ENCODE measurements at places on chromosomes 16 and 17. TPM values are rescaled to one million over a fixed set of nuclear protein-coding genes. Genes with fewer than 3 reads are reported as not detected.
A peak's percentile ranks its signal among the peaks of the same experiment; 100 is the strongest.

PPL gene
- total RNA-seq = 131 TPM

MINK1 gene
- 134 TPM for total RNA-seq

CDH11 gene
- total RNA-seq = 45.8 TPM

TBC1D26 gene
- 0.11 TPM for total RNA-seq

C17orf67 gene
- total RNA-seq = 4.0 TPM

RHBDL3 gene
- not detected for total RNA-seq

ITGA2B gene
- total RNA-seq = 3.0 TPM

KRT14 gene
- not detected for total RNA-seq

WNK4 gene
- 1.8 TPM for total RNA-seq

SSTR5 gene
- not detected for total RNA-seq

DNA sequence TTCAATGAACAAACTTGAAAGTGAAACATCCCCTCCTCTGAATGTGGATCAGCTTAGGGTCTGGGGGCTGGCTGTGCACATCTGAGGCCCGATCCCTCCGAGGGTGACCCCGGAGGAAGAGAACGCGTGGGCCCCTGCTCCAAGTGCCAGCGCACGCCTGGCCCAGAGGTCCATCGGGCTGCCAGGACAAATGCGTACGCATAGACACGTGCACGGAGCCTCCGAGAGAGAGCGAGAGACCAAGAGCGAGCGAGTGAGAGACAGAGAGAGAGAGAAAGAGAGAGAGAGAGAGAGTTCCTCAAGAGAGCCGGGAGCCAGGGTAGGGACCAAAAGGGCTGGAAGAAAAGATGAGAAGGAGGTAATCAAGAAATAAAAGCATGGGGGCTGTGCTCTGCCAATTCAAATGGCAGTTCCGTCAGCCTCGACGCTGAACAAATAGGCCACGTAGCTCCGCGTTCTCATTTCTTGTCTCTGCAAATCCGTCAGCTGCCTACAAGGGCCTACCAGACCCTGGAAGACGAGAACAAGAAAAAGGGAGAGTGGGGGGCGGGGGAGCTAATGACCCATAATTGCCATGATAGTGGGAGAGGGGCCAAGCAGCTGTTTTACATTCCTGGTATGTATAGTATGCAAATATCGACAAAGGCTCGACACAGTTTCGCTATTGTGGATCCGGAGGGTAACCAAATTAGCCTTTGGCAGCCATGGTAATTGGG lies 435.3 kb upstream of the ZFHX3 start:
- no peaks in the 10 kb centered on the region for H3K36me3 ChIP-seq
- no peak overlapping the region for H3K4me3 ChIP-seq
- no peak overlapping the region for H3K27ac ChIP-seq
- no peaks in the 10 kb centered on the region for H3K4me1 ChIP-seq
- DNase-seq = peak; percentile 51

GRCh38 chr17:36598951-36599401 lies 2.4 kb upstream of the MRM1 start:
- no peaks in the 10 kb centered on the region for H3K36me3 ChIP-seq
- DNase-seq = no peak
- no peak overlapping the region for H3K4me3 ChIP-seq
- no peaks in the 10 kb centered on the region for H3K27me3 ChIP-seq
- no peak overlapping the region for H3K27ac ChIP-seq

GRCh38 chr17:6456914-6457687 lies 12.8 kb downstream of the PIMREG start:
- peaks cover 7% of the 10 kb centered on the region for H3K4me1 ChIP-seq
- H3K4me3 ChIP-seq = no peak overlapping the region
- H3K27me3 ChIP-seq = peaks cover 6% of the 10 kb centered on the region
- DNase-seq = no peak
- no peak overlapping the region for H3K27ac ChIP-seq

DNA sequence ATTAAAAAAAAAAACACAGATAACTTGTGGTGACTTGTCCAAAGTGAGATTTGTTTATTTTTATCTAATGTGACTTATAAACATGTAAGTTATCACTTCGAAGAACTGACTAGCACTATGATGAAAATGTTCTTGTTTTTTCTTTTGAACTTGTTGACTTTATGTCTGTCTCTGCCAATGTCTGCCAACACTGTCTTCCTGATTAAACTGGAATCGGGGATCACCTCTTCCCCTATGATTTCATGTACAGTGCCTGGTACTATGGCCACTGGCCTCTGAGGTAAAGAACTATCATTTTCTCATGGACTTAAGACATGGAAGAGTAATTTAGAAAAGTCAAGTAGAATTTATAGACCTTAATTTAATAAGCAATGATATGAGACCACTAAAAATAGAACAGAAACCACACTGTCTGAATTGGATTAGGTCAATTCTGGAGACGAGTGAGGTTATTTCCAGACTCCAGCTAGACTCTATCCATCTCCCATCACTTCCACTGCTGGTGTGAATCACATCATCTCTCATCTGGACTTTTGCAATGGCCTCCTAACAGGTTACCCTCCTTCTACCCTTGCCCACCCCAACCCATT lies 8.9 kb downstream of the C17orf78 start:
- no peak overlapping the region for H3K4me3 ChIP-seq
- no peaks in the 10 kb centered on the region for H3K36me3 ChIP-seq
- H3K27ac ChIP-seq = no peak overlapping the region

- H3K27me3 ChIP-seq = no peaks in the 10 kb centered on the region
- no peak overlapping the region for H3K27ac ChIP-seq
- no peak for DNase-seq
- H3K4me3 ChIP-seq = no peak overlapping the region
- H3K36me3 ChIP-seq = no peaks in the 10 kb centered on the region
Measured at GRCh38 chr17:53061446-53061845, 761.3 kb upstream of the KIF2B start.

DNA sequence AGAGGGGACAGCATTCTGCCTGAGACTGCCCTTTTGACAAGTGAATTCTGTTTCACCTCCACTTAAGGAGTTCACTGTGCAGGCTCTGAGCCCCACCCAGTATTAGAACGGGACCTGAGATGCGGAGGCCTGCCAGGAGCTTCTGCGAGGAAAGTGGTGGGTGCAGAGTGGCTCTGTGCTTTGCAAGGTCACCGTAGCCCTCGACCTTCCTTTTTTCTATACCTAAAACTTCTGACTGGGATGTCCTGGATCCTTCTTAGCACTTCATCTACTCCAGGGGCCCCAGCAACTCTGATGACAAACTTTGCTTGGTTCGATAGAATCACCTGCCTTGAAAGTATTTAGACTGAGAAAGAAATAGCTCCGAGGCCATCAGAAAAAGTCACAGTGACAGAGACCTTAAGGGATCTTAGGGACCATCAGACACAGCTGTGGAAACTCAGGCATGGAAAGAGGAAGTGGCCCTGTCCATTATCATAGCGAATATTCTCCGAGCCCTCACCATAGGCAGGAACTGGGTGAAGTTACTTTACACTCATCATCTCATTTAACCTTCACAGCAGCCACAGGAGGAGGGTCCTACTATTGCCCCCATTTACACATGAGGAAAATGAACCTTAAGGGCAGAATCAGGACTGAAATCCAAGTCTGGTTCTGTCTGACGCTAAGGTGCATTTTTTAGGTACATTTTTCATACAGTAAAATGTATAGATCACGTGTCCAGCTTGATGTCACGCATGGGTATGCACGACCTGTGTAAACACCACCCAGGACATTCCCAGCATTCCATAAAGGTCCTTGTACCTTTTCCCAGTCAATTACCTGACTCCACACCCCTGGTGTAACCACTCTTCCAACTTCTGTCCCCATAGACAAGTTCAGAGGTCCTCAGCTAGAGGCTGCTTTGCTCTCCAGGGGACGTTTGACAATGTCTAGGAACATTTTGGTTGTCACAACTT lies 676 bp upstream of the KRT13 start:
- H3K36me3 ChIP-seq = no peaks in the 10 kb centered on the region
- DNase-seq = no peak
- H3K4me1 ChIP-seq = peaks cover 5% of the 10 kb centered on the region

- no peak overlapping the region for H3K27ac ChIP-seq
- no peak overlapping the region for H3K4me3 ChIP-seq
- peaks cover 14% of the 10 kb centered on the region for H3K27me3 ChIP-seq
- H3K4me1 ChIP-seq = peaks cover 7% of the 10 kb centered on the region
Measured at GRCh38 chr17:49439305-49439672, 24.6 kb upstream of the PHB1 start.

GRCh38 chr16:28981517-28981916 lies 3.3 kb upstream of the LAT start:
- H3K27me3 ChIP-seq = no peaks in the 10 kb centered on the region
- peaks cover 3% of the 10 kb centered on the region for H3K4me1 ChIP-seq
- no peak overlapping the region for H3K4me3 ChIP-seq

- no peaks in the 10 kb centered on the region for H3K36me3 ChIP-seq
- no peaks in the 10 kb centered on the region for H3K4me1 ChIP-seq
- no peaks in the 10 kb centered on the region for H3K27me3 ChIP-seq
- H3K4me3 ChIP-seq = no peak overlapping the region
- no peak overlapping the region for H3K27ac ChIP-seq
Measured at GRCh38 chr16:1194665-1195392, 30.2 kb downstream of the TPSG1 start.

DNA sequence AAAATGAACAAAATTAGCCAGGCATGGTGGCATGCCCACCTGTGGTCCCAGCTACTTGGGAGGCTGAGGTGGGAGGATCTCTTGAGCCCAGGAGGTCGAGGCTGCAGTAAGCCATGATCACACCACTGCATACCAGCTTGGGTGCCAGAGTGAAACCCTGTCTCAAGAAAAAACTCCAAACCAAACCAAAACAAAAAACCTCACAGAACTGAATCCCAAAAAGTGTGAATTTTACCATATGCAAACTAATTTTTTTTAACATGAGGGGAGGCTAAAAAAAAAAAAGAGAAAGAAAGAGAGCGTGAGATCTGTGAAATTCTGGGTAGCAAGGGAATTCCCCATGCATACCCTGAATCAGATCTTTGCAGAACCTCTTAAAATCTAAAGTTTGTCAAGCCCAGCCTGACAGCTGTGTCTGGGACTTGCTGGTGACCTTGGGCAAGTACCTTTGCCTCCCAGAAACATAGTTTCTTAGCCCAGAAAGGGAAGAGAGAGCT lies 17.1 kb upstream of the CDH1 start:
- no peaks in the 10 kb centered on the region for H3K4me1 ChIP-seq
- H3K27me3 ChIP-seq = no peaks in the 10 kb centered on the region
- no peak for DNase-seq
- H3K27ac ChIP-seq = no peak overlapping the region

- H3K36me3 ChIP-seq = no peaks in the 10 kb centered on the region
- H3K27ac ChIP-seq = no peak overlapping the region
- H3K4me3 ChIP-seq = no peak overlapping the region
- peaks cover 63% of the 10 kb centered on the region for H3K4me1 ChIP-seq
- DNase-seq = no peak
Measured at GRCh38 chr16:89475144-89475543, 15.2 kb downstream of the ANKRD11 start.

DNA sequence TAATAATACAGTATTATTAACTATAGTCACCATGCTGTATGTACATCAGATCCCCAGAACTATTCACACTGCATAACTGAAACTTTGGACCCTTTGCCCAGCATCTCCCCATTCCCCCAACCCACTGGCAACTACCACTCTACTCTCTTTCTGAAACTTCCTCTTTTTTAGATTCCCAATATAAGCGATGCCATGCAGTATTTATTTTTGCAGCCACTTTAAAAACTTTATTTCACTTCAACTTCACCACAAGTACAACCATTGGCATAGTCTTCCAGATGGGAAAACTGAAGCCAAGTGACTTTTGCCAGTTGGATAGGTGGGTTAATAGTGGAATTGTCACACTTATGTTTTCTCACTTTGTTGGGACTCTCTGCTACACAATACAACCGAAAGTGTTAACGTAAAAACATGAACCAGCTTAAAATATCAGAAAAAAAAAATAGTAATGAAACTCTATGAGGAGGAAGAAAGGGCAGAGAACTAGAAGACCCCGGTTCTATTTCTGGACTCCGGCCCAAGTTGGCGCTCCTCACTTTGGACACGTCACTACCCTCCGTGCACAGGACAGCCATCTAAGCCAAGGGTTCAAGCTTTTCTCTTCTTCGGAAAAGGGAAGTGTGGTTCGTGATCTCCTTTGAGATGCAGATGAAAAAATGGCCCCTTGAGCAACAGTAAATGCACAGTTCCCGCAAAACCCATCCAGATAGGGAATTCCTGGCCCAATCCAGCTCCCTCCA lies 743 bp downstream of the SHCBP1 start:
- H3K4me3 ChIP-seq = peak overlapping the region; percentile 45
- peak overlapping the region; percentile 21 for H3K27ac ChIP-seq
- H3K36me3 ChIP-seq = no peaks in the 10 kb centered on the region
- no peaks in the 10 kb centered on the region for H3K27me3 ChIP-seq
- H3K4me1 ChIP-seq = peaks cover 6% of the 10 kb centered on the region

GRCh38 chr17:49074851-49075540 lies 57.6 kb upstream of the B4GALNT2 start:
- no peak for DNase-seq
- H3K4me1 ChIP-seq = no peaks in the 10 kb centered on the region
- H3K4me3 ChIP-seq = no peak overlapping the region

- DNase-seq = no peak
- no peaks in the 10 kb centered on the region for H3K27me3 ChIP-seq
- H3K4me1 ChIP-seq = no peaks in the 10 kb centered on the region
- no peak overlapping the region for H3K27ac ChIP-seq
- H3K4me3 ChIP-seq = no peak overlapping the region
- no peaks in the 10 kb centered on the region for H3K36me3 ChIP-seq
Measured at GRCh38 chr17:79476074-79476652, 134.7 kb downstream of the RBFOX3 start.

DNA sequence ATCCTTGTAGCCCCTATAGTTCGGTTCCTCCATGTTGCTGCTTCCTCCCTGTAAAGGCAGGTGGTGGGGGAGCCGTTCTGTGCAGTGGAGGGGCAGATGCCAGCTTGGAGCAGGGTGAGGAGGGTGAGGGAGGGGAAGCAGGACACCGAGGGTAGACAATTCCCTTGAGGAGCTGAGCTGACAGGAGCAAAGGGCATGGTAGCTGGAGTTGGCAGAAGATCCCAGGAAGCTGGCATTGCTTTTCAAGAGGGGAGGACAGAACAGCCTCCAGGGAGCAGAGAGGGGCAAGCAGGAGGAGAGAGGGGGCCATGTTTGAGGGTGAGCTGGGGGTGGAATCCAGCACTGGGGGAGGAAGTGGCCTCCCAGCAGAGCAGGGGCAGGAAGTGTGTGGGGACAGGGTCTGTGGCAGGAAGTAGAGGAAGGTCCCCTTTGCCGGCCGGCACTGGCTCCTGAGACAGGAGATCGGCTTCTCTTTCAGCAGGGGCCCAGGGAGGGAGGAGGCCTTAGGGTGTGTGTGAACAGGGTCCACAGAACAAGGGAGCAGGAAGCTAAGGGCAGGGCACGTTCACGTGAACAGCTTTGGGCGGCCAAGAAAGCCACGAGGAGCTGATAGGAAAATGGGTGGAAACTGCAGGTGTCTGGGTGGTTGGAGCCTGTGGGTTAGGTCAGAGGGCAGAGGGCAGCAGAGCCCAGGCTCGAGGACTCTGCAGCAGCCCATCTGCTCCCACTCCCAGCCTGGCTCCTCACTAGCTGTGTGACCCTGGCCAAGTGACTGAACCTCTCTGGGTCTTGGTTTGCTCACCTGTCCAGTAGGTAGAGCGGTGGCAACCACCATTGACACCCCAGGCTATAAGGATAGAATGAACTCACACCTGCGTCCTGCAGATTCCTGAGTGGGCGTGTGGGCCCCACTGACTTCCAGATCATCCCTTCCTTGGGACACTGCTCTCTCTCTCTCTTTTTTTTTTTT lies 17.5 kb upstream of the SPNS2 start:
- no peak overlapping the region for H3K27ac ChIP-seq
- no peaks in the 10 kb centered on the region for H3K36me3 ChIP-seq
- peak overlapping the region; percentile 2 for H3K4me3 ChIP-seq
- H3K4me1 ChIP-seq = peaks cover 37% of the 10 kb centered on the region
- no peak for DNase-seq

GRCh38 chr17:55238931-55239297 lies 25.8 kb upstream of the HLF start:
- DNase-seq = no peak
- H3K27ac ChIP-seq = peak overlapping the region; percentile 70
- H3K4me1 ChIP-seq = peaks cover 27% of the 10 kb centered on the region

- H3K4me3 ChIP-seq = no peak overlapping the region
- DNase-seq = no peak
- H3K36me3 ChIP-seq = no peaks in the 10 kb centered on the region
Measured at GRCh38 chr16:79707876-79708275, 107.3 kb upstream of the MAF start.
